ENCODE measurements at places on chromosomes 7 and 10.

GRCh38 chr10:13631594-13631993, 44.8 kb downstream of the PRPF18 start:
- no peak for DNase-seq

DNA sequence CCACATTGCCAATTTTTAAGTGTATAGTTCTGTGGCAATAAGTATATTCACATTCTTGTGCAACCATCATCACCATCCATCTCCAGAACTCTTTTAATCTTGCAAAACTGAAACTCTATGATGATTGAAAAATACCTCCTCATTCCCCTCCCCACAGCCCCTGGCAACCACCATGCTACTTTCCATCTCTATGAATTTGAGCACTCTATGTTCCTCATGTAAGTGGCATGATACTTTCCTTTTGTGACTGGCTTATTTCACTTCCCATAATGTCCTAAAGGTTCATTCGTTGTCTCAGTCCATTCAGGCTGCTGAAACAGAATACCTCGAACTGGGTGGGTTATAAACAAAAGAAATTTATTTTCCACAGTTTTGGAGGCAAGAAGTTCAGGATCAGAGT, 23.4 kb upstream of the EGR2 start:
- no peak for DNase-seq

DNA sequence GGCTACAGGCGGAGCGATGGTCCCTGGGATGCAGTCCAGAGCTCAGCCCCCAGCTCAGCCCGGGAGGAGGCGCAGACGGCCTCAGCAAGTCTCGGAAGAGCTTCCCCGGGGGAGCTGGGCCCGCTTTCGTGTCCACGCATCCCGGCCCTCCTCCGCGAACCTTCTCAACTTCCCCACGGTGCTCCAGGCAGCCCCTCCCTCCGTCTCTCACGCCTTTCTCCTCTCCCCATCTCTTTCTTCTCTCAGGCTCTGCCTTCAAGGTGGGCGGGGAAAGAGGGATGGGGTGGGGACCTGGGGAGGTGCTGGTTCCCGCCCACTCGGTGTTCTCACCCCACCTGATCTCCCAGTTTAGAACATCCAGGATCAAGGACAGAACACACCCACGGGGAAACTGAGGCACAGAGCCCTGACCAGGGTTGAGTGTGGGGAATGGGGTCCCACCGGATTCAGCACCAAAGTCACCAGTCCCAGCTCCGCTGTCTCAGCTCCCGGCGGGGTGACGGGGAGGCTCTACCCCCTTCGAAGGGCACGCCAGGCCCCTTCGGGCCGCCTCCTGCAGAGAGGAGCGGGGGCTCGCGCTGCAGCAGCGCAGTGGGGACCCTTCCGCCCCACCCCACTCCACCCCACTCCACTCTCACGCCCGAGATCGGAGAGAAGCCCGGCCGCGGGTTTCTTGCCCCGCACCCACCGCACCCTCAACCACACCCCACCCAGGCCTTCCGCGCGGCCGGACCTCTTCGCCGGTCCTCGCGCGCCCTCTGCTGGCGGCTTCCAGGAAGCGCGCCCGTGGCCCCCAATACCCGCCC, 18.2 kb downstream of the POLL start:
- DNase-seq: peak; percentile 62

DNA sequence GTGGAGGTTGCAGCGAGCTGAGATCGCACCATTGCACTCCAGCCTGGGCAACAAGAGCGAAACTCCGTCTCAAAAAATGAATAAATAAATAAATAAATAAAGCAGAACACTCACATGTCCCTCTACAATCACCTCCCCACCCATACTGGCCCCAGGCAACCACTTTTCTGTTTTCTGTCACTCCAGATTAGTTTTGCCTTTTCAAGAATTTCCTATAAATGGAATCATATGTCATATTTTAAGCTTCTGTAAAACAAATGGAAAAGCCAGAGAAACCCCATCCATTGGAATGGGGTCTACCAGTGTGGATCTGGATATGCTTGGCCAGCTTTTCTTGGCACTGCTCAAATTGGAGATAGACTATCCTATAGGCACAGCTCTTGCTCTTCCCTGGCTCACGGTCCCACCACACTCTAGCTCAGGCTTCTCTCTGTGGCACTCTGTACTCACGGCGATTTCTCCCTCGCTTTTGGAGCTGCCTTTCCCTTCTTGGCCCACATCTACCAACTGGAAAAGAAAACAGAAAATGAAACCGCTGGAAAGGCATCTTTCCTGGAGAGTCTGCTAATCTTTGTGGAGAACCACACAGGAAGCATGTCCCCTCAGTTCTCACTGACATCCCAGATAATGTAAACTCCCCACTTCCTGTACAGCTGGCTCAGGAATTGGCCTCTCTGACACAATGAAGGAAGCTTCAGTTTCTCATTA, 210.1 kb downstream of the JCAD start:
- DNase-seq: no peak

- DNase-seq: no peak
Observed at GRCh38 chr10:42482411-42482810, 156.0 kb downstream of the ZNF33B start.

- no peak for DNase-seq
Observed at GRCh38 chr7:2542916-2543871, 12.1 kb downstream of the BRAT1 start.

- DNase-seq: no peak
Observed at GRCh38 chr7:155459700-155460461, 2.0 kb downstream of the EN2 start.

GRCh38 chr7:29598613-29599012, 35.0 kb downstream of the PRR15 start:
- no peak for DNase-seq

DNA sequence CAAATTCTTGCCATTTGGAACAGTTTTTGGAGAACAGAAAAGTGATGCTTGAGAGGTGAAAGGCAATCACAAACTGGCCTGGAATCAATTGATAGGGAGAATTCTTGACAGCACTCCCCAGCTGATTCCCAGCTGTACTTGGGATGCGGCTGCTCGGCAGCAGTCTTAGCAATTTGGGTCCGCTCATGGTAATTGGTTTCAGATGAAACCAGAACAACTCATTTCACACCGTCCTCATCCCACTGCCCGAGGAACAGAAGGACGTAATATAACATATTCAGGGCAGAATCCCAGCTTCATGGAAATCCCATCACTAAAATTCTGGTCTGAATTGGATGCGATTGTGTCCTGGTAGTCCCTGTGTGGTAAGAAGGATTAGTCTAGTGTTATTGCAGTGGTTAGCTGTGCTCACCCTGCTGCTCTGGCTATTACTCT, 223.3 kb upstream of the FERD3L start:
- DNase-seq: no peak

GRCh38 chr7:78212476-78213060, 414.0 kb downstream of the PHTF2 start:
- no peak for DNase-seq
